H4 (cell line): ENCODE measurements at places on chromosomes 7 and 10. TPM values are rescaled to one million over a fixed set of nuclear protein-coding genes. Genes with fewer than 3 reads are reported as not detected.
A peak's percentile ranks its signal among the peaks of the same experiment; 100 is the strongest.

GNB2 gene
- 65.0 and 67.1 TPM in 2 replicates for total RNA-seq

SEC31B gene
- total RNA-seq: 0.31 and 0.33 TPM in 2 replicates

AKR1C1 gene
- total RNA-seq: 238 and 248 TPM in 2 replicates

SLC16A12 gene
- 0.08 and 0.12 TPM in 2 replicates for total RNA-seq

GRCh38 chr10:17649836-17650235 is 5.9 kb downstream of the STAM start:
- DNase-seq: no peak

DNA sequence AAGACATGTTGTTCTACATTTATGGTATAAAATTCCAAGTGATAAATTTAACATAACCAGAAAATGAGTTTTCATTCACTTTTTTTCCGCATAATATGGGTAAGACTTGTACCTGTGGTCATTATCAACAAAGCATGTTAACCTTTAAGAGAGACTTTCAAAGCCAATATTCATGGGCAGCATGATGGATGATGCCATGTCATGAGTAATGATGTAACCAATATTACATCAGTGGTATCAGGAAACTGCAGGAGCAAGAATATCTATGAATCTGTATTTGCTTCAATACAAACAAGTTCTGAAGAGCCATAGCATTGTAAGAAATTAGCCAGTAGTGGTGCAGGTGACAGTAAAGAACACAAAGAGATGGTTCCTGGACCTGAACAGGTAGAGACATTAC is 126.9 kb downstream of the C1GALT1 start:
- no peak for DNase-seq

VSTM2A gene
- total RNA-seq: 0.14 TPM in 1 of 2 replicates, not detected in the other

GRCh38 chr10:35451151-35452016 is 115.1 kb downstream of the CCNY start:
- no peak for DNase-seq

GRCh38 chr7:87635921-87636320 is 7.7 kb downstream of the RUNDC3B start:
- DNase-seq: no peak

DNA sequence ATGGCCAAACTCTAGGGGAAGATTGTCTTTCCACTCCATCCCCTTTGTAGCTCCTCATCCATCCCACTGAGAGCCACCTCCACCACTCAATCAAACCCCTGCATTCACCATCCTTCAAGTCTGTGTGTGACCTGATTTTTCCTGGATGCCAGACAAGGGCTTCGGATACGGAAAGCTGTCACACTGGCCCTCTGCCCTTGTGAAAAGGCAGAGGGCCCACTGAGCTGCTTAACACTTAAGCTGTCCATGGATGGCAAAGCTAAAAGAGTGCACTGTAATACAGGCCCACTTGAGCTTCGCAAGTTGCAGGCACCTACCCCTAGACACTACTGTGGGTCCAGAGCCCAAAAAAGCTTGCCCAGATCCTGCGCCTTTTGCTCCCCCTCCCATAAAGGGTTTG is 237.2 kb downstream of the MAGI2 start:
- no peak for DNase-seq

GRCh38 chr7:56105508-56105907 is 768 bp downstream of the CHCHD2 start:
- peak; percentile 86 for DNase-seq

- DNase-seq: no peak
These were observed 66.9 kb upstream of the STRIP2 start for GRCh38 chr7:129367349-129367699.

- DNase-seq: no peak
These were observed 402.5 kb downstream of the RPS24 start for GRCh38 chr10:78436222-78436573.

- no peak for DNase-seq
These were observed 315.9 kb upstream of the LRRN3 start for GRCh38 chr7:110775046-110775445.

TMEM26 gene
- not detected in 2 replicates for total RNA-seq

DNA sequence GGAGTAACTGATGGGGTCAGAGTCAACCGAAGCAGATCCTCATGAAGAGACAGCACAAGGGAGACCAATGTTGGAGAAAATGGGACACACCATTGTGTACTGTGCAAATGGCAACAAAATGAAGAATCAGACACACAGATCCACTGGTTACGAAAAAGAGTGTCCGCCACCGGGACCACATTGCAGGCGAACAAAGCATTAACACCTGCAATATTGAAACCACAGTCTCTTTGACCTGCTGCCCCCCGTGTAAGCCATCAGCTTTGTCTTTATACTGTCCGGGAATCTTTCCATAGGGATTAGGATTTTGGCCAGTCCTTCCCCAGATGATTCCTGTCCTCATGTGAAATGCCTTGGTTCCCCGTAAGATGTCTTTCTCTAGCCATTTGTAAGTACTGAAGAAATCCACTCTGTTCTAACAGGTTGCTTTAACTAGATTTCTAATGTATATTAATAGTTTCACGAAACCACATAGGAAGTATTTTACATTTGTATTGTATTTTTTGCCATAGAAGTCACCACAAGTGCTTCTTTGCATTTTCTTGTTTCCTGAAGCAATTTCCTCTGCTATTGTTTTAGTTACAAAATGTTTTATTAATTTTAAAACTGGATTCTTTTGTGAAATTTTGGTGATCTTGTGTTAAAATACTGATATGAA is 140.8 kb upstream of the NFE2L3 start:
- no peak for DNase-seq

SPDYE6 gene
- total RNA-seq: not detected in 2 replicates

UNC5B gene
- 6.8 and 7.1 TPM in 2 replicates for total RNA-seq
